ENCODE measurements at places on chromosomes 4 and X. TPM values are rescaled to one million over a fixed set of nuclear protein-coding genes. Genes with fewer than 3 reads are reported as not detected.

DNA sequence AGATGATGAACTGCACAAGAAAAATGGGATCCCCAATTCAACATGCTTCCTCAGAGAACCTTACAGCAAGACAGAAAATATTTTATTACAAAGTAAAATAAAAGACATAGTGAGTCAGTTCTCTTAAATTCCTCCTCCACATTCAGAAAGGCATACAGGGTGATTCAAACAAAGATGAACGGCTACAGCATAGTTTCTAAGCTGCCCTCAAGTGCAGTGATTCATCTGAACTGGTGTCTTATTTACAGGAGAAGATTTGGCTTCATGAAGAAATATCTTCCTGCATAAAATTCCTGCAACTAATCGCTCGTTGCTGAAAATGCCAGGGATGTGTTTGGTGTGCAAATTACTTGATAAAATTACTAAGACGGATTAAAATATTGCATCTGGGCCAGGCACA lies 103.6 kb downstream of the PRKX start:
- H3K4me1 ChIP-seq: no peaks in the 10 kb centered on the region
- no peaks in the 10 kb centered on the region for H3K27me3 ChIP-seq
- no peak overlapping the region for H3K27ac ChIP-seq
- no peak overlapping the region for H3K4me3 ChIP-seq
- no peak for DNase-seq
- H3K36me3 ChIP-seq: peaks cover 26% of the 10 kb centered on the region

JADE3 gene
- 19.2 TPM for total RNA-seq

MAGEE2 gene
- not detected for total RNA-seq

NEUROG2 gene
- total RNA-seq: 0.09 TPM
